NCI-H226 (cell line): ENCODE measurements at places on chromosomes 5 and 9.
A peak's percentile ranks its signal among the peaks of the same experiment; 100 is the strongest.

DNA sequence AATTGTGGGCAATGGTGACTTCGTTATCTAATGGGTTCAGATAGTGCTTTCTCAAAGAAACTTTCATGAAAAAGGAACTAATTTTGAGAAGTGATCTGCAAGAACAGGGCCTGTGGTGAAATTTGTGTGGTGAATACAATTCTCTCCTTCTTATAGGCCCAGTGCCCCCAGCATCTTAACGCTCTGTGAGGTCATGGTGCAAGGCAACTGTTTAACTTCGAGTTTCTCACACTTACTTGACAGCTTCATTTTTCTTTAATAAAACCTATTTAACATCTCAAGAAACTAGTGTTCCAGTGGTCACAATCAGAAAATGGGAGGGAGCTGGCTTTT, 69.2 kb downstream of the FAM114A2 start:
- DNase-seq = no peak

GRCh38 chr9:33151601-33152000, 15.5 kb downstream of the B4GALT1 start:
- no peak for DNase-seq

DNA sequence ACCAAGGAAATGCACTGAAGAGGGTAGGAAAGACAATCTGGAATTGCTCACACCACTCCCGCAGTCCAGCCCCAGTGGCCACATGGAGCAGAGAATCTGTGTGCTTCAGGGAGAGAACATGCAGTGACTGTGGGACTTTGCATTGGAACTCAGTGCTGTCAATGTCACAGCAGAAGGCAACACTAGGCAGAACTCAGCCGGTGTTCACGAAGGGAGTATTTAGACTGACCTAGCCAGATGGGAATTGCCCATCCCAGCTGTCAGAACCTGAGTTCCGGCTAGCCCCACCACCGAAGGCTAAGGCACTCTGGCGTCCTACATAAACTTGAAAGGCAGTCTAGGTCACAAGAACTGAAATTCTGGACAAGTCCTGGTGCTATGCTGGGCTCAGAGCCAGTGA, 139.0 kb downstream of the AGTPBP1 start:
- DNase-seq = no peak

DNA sequence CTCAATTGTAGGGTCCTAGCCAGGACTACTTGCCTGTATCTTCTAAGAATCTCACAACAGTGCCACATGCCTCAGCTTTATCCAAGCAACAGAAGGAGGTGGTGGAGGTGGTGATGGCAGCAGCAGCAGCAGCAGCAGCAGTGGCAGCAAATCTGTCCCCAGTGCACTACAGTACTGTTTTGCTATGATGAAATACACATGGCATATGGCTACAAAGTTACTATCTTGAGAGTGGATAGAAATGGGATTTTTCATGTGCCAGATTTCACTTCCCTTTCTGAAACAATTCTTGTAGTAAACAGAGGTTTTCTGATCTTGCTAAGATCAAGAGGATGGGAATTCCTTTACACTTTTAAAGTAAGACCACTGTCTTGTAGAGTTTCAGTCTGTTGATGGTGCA, 8.1 kb upstream of the CYSTM1 start:
- no peak for DNase-seq

- no peak for DNase-seq
These were observed 129.3 kb downstream of the GRIA1 start for GRCh38 chr5:153619771-153620170.

- no peak for DNase-seq
These were observed 100.0 kb downstream of the GDNF start for GRCh38 chr5:37739817-37740261.

DNA sequence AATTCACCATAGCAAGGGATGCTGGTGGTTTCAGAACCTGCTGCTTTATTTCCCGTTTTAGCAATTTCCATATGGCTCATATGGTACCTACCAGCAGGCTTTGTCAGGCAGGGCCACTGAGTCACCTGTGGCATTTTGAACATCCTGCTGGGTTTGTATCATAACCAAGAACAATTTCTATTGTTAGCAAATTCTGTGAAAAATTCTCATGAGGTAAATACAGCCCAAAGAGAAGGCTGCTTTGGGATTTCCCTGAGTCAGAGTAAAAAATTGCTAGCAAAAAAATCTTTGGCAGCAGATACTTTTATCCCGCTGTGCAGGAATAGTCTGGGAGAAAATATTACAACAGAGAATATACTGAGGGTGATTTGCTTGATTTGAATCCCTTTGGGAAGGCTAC, 52.7 kb downstream of the PRR16 start:
- DNase-seq = no peak

- no peak for DNase-seq
These were observed 99.9 kb downstream of the ENC1 start for GRCh38 chr5:74540622-74541021.

DNA sequence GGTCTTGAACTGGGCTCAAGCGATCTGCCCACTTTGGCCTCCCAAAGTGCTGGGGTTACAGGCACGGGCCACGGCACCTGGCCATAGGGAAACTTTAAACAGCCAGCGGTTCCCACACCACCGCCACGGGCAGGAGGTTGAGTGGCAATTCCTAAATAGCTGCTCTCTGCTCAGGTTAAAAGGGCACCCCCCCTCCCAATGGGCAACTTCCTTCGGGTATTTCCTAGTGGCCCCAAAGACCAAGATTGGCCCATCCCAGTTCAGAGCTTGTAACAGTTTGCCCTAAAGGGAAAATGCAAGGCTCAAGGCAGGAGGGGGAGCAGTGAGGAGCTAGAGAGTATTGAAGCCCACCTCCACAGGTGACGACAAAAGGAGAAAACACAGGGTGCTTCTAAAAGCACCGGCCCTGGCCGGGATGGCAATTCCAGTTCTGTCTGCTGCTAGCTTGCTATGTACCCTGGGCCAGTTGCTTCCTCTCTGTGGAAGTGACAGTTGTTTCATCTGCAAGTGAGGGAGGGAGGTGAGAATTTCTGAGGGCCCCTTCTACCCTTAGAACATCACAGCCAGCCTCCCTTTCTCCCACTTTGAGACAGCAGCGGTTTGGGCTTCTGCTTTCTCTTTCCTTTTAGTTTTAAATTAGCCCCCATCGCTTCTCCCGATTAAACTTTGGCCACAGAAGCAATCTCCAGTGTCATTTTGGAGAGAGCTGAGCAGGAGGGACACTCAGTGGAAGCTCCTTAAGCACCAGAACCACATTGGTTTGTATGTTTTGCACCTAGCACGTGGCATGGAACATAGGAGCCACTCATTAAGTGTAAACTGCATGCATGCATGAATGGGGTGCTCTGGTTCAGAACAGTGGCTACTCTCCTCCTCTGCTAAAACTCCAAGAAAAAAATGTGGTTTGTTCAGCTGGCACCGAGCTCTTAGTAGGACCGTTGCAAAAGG, 17.3 kb upstream of the TNIP1 start:
- DNase-seq = no peak

DNA sequence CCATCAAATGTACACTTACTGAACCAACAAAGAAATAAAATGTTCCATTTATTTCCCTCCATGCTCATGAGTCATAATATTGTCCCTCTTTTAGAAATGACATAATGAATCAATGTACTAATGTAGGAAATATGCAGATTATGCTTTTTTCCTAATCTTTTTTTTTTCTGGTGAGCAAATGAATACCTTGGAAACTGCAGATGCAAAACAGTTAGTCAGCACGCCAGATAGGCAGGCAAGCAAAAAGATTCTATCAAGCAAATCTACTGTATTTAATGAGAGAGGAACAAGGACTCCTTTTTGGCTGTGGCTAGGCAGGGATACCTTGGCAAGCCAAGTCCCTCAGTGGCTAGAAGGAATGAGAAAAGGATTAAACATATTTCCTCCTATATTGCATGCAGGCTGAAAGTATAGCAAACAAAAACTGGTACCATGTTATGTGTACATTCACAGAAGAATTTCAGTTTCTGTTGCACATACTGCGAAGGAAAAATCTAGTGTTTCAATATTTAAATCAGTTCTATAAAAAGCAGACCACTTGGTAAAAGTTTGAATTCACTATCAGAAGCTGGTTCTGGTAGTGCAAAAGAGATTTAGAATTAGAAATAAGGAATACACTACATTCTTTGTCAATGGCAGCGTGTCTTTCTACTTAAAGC, 605.4 kb downstream of the TLE1 start:
- DNase-seq = peak; percentile 34

GRCh38 chr9:82091610-82092009, 103.0 kb downstream of the SPATA31D1 start:
- no peak for DNase-seq

DNA sequence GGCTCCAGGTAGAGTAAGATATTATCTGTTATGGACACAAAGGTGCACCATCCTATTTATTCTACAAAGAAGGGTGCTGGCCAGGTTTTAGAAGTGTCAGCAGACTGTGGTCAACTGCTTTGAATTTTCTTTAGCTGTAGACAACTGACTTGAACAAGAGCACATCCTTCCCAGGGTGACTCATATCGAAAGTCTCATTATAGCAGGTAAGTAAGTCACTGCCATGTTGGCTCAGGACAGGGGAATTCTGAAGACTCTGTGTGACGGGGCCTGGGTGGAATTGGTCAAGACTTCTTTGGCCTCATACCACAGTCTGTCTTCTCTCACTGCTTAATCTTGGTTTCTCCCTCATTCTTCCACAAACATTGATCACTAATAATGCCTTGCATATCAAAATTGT, 214.5 kb upstream of the CDH9 start:
- DNase-seq = no peak
